ENCODE measurements at places on chromosomes 12 and 14.

- DNase-seq = no peak
Observed at GRCh38 chr12:18467620-18468245, 206.4 kb downstream of the PIK3C2G start.

GRCh38 chr12:51818566-51819300 is 29.8 kb downstream of the FIGNL2 start:
- no peak for DNase-seq

DNA sequence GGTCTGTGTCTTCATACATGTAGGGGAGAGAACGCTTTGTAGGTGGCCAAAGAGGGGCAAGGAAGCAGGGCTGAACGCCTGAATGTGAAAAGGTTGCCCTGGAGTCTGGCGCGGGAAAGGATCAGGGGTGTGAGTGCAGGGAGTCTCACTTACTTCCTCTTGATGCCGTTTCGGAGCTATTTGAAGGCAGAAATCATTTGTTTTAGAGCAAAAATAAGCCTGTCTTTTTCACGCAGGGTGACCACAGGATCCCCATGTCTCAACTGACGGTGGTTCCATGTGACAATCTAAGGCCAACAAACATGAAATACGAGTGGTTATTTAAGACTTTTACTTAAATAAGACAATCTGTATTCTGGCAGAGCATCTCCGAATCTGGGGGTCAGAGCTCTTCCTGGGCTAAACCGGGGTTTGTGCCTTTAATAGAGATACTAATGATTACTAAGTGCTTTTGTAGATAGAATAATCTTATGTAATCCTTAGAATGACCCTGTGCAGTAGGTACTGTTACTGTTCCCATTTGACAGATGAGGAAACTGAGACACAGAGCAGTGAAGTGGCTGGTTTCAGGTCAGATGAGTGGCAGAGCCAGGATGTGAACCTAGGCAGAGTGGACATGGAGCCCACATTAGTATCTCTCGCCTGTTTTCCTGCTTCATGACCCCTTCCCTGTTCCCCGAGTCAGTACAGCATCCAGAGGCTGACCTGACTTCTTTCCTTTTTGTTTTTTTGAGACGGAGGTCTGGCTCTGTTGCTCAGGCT is 1.9 kb downstream of the BRI3BP start:
- peak; percentile 43 for DNase-seq

DNA sequence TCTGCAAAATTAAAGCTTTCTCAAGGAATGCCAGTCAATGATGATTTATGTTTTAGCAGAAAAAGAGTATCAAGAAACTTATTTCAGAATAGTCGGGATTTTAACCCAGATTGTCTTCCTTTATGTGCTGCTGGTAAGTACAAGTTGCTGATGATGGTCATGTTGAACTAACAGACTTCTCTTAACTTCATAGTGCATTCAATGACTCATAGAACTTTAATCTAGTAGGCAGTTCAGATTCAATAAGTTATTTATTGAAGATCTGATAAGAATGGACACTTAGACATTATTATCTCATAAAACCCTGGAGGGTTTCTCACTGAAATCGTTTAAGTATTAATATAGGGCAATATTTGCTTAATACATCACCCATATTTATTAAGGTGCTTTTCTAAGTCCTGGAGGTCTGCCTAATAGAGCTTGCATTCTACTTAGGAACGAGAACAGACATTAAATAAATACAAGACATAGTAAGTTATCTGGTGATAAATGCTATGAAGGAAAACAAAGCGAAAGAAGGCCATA is 33.8 kb downstream of the TOGARAM1 start:
- no peak for DNase-seq
